ENCODE measurements at places on chromosomes 5 and 9.
A peak's percentile ranks its signal among the peaks of the same experiment; 100 is the strongest.

DNA sequence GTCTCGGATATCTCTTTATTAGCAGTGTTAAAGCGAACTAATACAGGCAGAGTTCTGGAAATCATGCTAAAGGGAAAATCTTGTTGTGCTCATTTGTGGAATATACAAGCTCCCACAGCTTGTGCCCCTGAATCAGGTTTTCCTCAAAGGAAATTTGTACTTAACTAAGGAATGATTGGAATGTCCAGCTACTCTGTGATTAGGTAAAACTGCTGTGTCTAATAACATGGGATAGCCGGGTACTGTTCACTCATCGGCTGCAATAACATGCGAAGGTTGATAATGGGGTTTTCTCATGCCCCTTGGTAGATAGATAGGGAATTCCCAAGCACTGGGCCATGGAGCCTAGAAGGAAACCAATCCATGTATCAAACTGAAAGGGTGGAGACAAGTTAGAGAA lies 306.7 kb downstream of the NR2F1-AS1 start:
- no peak for DNase-seq

DNA sequence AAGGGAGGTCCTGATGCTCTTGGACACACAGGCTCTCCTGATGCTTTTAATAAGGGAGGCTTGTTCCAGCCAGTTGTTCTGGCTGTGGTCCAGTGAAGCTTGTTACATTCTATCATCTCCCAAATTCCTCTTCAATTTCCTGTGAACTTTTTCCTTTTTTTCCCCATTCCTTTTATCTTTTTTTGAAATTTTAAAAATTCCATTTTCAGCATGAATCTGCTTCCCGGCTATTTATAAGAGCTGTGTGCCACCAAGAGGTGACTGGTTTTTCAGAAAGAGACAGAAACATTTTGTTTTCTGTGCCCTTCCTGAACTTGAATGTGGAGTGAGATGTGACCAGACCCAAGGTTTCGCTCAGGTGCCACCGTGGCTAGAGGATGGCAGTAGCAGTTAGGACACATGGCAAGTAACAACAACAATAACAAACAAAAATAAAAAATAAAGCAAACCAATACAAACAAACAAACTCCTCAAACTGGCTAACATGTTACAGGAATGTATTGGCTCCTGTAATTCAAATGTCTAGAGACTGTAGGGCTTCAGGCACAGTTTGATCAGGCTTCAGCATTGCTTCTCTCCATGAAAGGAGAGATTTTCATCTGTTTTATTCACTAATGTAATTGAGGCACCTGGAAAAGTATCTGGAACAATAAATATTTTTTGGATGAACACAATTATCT lies 121.1 kb downstream of the BOD1 start:
- no peak for DNase-seq

DNA sequence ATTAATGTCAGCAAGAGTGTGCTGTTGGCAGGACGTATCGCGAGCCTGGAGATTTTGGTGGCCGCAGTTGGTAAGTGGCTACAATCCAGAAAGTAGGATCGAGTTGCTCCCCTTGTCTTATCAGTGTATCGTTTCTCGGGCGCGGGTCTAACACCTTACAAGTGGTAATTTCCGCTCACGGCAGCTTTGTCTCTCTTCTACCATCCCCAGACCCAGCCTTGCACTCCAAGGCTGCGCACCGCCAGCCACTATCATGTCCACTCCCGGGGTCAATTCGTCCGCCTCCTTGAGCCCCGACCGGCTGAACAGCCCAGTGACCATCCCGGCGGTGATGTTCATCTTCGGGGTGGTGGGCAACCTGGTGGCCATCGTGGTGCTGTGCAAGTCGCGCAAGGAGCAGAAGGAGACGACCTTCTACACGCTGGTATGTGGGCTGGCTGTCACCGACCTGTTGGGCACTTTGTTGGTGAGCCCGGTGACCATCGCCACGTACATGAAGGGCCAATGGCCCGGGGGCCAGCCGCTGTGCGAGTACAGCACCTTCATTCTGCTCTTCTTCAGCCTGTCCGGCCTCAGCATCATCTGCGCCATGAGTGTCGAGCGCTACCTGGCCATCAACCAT lies 1.1 kb downstream of the PTGER4 start:
- DNase-seq = no peak

- no peak for DNase-seq
Measured at GRCh38 chr9:83372957-83373356, 165.2 kb downstream of the FRMD3 start.

DNA sequence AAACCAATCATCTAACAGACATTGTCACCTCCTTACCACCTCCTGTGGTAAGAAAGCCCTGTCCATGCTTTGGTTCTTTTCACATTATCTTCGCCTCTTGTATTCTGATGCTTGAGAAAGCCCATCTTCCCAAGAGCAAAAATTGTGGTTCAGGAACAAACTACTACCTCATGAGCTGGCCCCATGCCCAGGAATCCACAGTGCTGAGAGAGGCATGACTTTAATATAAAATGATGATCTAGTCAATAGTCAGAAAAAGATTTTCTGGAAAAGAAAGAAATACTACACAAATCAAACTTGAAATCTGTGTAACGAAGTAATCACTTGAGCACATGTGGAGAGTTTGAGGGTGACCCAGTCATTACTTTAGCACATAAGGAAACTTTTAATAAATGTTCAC lies 94.7 kb downstream of the FGF10 start:
- no peak for DNase-seq

DNA sequence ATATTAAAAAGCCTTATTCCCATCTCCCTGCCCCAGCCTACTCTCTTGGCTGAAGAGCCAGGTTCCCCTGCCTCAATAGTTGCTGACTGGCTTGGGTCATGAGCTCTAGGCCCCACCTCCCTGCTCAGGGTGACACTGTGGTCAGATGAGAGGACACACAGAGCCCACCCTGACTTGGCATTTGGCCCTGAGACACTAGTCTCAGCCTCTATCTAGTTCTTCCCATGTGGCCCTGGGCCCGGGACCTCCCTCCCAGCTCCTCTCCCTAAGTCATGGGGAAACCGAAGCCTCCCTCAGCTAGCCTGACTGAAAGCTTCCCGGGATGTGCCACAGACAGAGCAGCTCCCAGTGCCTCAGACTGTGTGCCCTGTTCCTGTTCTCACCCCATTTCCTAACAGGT lies 5.8 kb upstream of the MYOZ3 start:
- no peak for DNase-seq

- no peak for DNase-seq
Measured at GRCh38 chr9:88383176-88383575, 5.1 kb upstream of the SPIN1 start.

- DNase-seq = no peak
Measured at GRCh38 chr5:79318935-79319614, 83.1 kb downstream of the JMY start.

GRCh38 chr9:76620996-76621395 lies 143.2 kb upstream of the PCA3 start:
- DNase-seq = no peak

DNA sequence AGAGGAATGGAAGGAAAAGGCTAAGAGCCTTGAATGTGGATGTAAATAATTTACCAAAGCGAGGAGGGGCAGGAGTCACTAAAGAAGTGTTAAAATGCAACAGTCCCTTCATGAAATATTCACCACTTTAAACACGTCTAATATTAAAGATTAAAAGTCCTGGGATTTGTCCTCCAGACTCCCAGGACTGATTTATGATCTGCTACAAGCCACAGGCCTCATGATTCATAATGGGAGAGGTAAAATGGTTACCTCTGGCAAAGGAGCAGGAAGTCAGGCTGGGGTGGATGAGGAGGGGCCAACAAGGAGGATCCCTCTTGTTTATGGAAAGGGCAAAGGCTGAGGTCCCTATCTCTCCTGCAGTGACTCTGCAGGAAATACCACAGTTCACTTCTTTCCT lies 292.4 kb downstream of the TRIM32 start:
- no peak for DNase-seq

- peak; percentile 56 for DNase-seq
Measured at GRCh38 chr9:131733541-131734061, 6.3 kb downstream of the RAPGEF1 start.

- DNase-seq = peak; percentile 38
Measured at GRCh38 chr5:73295447-73295846, 122.5 kb downstream of the TMEM174 start.

DNA sequence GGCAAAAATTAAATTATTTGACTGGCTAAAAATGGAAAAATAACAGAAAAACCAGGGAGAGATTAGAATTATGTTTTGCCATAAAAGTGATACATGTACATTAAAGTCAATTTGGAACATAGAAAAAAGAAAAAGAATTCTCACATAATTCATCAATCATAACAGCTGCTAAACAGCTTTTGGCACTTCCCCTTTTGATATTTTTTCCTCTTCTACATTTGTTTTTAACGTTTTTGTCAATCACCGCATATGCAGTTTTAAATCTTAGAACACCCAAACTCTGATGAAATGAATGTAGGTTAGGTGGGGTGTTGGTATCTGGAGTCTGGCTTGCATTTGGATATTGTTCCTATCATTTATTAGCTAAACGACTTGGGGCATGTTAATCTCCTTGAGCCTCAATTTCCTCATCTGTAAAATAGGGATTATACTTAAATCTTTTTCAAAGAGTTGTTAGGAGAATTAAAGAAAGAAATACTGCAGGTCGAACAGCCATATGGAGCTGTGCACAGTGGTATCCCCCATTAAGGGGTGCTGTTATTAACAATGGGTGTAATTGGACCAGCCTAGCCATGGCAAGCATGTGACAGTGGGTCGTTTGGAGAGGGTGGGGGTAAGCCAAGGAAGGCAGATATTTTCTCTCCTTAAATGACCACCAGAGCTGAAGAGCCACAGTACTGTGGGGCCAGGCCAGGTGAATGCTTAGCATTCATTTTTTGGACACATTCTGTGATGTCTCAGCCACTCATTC lies 22.6 kb downstream of the NPR3 start:
- DNase-seq = no peak

DNA sequence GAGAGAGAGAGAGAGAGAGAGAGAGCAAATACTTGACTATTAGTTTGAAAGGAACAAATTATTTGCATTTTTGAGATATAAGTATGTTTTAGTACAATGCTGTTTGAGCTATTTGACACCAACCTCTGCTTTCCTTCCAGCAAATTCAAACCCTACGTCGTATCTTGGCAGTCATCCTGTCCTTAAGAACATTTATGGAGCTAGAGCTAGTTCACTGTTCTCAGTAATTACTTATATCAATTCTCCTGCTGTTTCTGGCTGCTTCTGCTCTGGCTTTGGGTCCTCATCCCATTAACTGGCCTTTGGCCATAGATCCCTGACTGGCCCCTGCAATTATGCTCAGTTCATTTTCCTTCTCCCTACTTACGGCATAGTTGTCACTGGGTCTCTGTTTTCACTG lies 19.9 kb upstream of the ERAP2 start:
- no peak for DNase-seq

DNA sequence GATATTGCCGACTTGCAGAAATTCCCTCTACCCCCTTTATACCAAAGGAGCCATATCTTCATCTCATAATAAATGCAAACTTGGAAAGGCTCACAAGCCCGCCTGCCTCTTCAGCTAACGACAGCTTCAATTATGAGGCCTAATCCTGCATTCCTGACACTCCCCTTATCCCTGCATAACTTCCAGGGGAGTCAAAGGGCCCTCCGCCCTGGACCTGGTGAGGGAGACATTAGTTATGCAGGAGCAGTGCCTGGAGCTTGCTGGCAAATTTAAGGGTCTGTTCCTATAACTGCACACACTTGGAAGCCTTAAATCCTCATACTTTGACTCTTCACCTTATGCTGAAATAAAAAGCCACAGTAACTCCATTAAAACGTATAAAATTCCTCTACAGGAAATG lies 617.9 kb downstream of the BNC2 start:
- no peak for DNase-seq

- no peak for DNase-seq
Measured at GRCh38 chr5:169006842-169007790, 293.8 kb downstream of the SLIT3 start.

DNA sequence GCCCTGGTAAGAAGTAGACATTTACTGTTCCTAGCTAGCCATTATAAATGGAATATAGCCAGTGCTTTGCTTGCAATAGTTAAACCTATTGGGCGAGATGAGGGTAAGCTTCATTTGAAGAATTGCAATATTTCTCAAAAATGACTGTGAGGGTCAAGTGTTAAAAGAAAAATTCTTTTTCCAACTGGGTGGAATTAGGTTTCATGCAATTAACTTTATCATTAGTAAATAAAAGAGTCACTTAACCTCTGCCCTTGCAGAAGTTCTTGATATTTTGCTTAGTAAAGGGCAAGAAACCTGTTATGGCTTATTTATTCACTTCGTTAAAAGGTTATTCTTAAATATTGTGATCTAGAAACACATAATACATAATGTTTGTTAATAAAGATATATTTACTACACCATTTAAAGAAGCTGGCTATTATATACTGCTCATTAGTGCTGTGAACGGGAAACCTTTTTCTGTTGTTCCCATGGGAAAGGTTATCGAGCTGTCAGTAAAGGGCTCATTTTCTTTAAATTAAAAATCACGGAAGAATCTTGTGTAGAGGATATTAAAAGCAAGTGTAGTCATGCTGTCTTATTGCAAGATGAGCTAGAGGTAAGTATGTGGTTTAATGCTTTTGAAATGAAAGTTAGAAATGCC lies 370.5 kb downstream of the CSNK1G3 start:
- DNase-seq = no peak

DNA sequence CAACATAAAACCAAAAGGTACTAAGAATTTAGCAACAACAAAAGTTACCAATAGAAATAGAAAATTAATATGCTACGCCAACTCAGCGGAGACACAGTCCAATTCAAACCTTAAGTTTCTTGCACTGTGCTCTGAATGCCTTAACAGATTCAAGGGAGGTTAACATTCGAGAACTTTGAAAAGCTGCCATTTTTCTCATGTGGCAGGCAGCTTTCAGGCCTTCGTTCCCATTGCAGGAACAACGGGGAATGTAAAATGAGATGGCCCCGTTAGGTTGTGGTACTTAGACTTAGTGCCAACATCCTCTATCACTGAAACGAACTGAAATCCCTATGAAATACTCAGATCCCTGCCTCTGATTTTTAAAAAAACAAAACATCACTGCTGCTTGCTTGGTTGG lies 22.4 kb downstream of the FNBP1 start:
- no peak for DNase-seq

- no peak for DNase-seq
Measured at GRCh38 chr5:87717761-87718160, 305.0 kb upstream of the CCNH start.

GRCh38 chr9:94867281-94867841 lies 140.9 kb downstream of the AOPEP start:
- DNase-seq = peak; percentile 46

GRCh38 chr5:115392611-115393010 lies 96.2 kb upstream of the CCDC112 start:
- no peak for DNase-seq

- DNase-seq = peak; percentile 45
Measured at GRCh38 chr5:113678924-113679575, 165.6 kb downstream of the YTHDC2 start.
